CD4-positive, alpha-beta T cell (primary cell): ENCODE measurements at places on chromosomes 4 and X.

GRCh38 chrX:14926471-14926870, 53.2 kb downstream of the MOSPD2 start:
- no peak for DNase-seq

DNA sequence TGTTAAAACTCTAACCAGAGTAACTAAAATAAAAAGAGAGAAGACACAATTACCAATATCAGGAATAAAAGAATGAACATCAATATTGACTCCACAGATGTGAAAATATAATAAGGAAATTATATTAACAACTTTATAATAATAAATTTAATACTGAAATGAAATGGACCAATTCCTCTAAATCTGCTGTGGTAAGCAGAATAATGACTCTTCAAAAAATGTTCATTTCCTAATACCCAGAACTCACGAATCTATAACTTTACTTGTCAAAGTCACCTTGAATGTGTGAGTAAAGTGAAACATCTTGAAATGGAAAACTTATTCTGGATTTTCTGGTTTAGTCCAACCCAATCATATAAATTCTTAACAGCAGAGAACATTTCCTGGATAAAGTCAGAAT, 1391.1 kb downstream of the FAM133A start:
- DNase-seq, result no peak

DNA sequence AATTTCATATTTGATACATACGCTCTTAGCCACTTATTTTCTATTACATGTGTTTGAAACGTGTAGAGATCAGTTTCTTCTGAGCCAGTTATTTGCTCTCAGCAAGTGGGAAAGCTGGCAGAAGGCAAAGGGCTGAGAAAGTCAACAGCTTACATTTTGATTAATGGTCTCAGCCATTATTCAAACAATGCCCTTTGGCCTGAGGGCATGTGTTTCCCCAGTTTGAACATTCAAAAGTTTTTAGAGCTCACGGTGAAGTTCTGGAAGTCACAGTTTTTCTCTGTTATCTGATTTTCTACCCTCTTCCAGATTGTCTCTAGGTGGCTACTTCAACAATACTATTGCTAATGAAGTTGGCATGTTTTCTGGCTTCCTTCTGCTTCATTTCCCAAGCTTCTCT, 591.8 kb upstream of the CPEB2 start:
- DNase-seq, result no peak

GRCh38 chrX:13901354-13901753, 84.5 kb upstream of the GPM6B start:
- DNase-seq, result no peak

GRCh38 chrX:95762716-95763115, 921.9 kb upstream of the DIAPH2 start:
- no peak for DNase-seq

DNA sequence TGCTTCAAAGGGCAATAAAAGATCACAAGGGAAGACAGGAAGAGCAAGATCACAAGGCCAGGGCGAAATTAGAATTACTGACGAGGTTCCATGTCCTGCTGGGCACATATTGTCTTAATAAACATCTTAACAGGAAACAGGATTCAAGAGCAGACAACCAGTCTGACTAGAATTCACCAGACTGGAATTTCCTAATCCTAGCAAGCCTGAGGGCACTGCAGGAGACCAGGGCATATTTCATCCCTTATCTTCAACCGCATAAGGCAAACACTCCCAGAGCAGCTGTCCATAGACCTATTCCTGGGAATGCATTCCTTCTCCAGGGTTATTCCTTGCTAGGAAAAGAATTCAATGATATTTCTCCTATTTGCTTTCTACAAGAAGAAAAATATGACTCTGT, 12.4 kb upstream of the TDO2 start:
- DNase-seq, result no peak

- DNase-seq, result no peak
These were observed 21.5 kb upstream of the PHKA1 start for GRCh38 chrX:72735561-72735960.

DNA sequence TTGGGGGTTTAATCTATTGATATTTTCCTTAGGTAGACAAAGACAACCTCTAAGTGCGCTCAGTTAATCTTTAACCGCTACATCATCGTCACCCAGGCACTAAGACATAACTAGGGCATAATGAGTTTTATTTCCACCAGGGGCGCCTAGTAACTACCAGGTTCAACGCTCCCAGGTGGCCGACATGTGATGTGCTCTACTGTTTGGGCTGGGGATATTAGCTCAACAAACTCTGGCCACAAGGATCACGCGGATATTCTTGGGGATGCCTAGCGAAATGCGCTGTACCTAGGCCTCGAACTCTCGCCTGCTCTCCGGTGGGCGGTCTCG, 915 bp upstream of the RAB33B start:
- DNase-seq, result no peak

DNA sequence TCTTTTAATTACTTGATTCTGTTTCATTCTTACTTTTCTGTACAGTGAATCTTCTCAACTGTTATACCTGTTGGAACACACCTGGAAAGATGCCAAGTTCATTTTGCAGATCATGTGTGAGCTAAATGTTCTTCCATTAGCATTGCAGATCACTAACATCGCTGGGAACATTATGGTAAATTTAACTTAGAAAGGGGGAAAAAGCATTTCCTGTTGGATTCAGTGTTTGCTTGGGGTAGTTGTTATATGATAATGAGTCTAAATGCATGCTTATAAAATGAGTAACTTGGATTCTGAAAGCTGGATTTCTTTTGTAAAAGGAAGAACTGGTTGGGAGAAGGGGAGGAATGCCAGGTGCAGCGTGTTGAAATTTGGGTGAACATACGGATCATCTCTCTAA, 47.6 kb downstream of the POLA1 start:
- DNase-seq, result no peak

GRCh38 chrX:130176354-130176776, 4.6 kb downstream of the RAB33A start:
- no peak for DNase-seq

DNA sequence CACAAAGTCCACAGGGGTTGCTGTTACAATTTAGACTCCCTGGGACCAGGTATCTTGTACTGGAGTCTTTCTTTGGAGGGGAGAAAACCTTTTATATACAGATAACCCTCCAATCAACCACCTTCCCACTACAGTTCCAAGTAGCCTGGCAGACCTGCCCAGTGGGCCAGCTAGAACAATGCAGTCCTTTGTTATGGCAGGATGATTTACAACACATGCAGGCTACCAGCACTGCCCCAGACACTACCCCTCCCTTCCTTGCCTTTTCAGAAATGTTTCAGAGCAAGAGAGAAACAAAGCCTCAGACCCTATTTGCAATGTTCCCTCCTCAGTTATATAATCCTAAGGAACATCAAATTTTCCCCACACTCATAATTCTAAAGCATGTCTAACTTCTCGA, 11.1 kb downstream of the RASL11B start:
- no peak for DNase-seq

- DNase-seq, result no peak
These were observed 167.2 kb downstream of the CEP135 start for GRCh38 chr4:56115898-56116297.
